CD14-positive monocyte (primary cell): ENCODE measurements at places on chromosomes 5 and 9. TPM values are rescaled to one million over a fixed set of nuclear protein-coding genes. Genes with fewer than 3 reads are reported as not detected.

- no peak for DNase-seq
Observed at GRCh38 chr5:132099076-132099748, 25.6 kb downstream of the CSF2 start.

The LRRC19 gene
- not detected for polyA plus RNA-seq

The IL33 gene
- polyA plus RNA-seq, result not detected

The ZNF462 gene
- not detected for polyA plus RNA-seq

The WDR31 gene
- 0.04 and 0.05 TPM in 2 replicates for polyA plus RNA-seq

GRCh38 chr5:124951661-124952060 lies 205.2 kb upstream of the ZNF608 start:
- DNase-seq, result no peak

The ACTBL2 gene
- not detected in 2 replicates for polyA plus RNA-seq

DNA sequence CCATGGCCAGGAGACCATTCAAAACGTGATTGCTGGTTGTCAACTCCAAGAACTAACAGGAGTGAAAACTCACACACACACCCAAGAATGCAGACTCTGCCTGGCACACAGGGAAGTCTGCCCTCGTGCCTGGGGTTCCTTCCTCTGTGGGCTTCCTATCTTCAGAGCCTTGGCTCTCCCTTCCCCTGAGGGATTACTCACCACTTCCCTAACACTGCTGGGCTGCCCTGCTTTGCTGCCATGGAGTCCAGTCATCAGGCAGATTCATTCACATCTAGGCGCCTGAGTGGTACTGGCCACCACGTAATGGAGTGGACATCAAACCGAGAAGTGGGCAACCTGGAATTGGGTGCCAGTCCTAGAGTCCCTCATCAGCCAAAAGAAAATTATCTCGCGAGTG lies 76.4 kb upstream of the PRSS3 start:
- peak; percentile 91 for DNase-seq

The PCDHGB6 gene
- not detected for polyA plus RNA-seq

DNA sequence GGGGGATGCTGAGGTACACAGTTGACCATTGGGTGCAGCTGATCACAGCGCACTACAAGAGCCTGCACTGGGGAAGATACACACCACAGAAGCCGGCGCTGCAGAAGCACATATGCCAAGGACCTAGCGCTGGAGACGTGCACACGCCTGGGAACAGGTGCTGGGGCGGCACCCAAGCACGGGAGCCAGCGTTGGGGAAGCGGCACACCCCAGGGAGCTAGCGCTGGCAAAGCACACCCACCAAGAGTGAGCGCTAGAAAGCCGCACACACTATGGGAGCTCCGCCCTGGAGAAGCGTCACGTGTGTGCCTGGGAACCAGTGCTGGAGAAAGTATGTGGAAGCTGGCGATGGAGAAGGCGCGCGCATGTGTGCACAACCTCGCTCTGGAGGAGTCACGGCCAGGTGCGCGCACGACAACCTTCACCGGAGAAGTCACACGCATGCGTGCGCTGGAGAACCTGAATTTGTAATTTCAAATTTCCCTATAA lies 4.5 kb downstream of the FANCC start:
- no peak for DNase-seq

- peak; percentile 93 for DNase-seq
Observed at GRCh38 chr9:99433555-99433954, 211.5 kb downstream of the SEC61B start.

DNA sequence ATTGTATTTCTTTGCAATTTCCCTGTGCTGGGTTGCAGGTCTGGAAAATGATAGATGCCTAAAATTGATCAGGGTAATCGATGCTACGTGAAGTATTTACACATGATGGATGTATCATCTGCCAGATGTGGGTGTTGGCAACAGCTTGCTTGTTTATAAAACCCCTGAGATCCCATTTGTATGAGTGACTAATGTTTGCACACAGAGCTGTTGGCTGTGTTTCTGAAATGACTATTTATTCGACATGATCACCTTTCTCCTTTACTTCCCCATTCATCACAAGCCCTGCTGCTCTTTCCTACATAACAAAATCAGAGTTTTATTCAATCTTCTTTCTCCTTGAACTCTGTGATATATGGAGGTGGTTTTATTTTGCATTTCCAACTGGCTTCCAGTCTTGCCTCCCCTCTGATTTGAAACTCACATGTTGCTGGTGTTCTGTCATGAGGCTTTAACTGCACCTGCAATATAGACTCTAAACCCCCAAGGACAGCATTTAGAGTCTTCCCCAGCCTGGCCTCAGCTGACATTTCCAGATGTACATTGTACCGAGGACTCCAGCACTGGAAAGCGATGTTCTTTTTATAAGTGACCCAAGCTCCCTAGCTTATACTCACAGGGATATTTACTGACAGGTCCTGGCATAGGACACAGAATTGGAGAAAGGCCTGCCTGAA lies 50.7 kb upstream of the SHB start:
- no peak for DNase-seq

The FOXD4L6 gene
- polyA plus RNA-seq, result not detected

GRCh38 chr5:180670586-180671359 lies 21.4 kb upstream of the FLT4 start:
- DNase-seq, result peak; percentile 3

DNA sequence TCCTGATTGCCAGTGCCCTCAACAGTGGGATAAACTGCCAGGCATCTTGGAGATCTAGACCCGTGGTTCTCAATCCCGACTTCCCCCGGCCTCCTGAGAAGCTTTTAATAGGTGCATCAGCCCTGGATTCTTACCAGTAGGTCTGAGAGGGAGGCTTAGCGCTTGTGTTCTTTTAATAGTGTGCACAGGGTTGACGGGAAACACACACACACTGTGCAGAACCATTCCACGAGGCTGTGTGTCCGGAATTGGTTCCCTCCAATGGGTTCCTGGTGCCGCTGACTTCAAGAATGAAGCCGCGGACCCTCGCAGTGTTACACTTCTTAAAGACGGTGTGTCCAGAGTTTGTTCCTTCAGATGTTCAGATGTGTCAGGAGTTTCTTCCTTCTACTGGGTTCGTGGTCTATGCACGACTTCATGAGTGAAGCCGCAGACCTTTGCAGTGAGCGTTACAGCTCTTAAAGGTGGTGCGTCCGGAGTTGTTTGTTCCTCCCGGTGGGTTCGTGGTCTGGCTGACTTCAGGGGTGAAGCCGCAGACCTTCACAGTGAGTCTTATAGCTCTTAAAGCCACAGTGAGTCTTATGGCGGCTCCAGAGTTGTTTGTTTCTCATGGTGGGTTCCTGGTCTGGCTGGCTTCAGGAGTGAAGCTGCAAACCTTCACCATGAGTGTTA lies 46.6 kb upstream of the PRSS3 start:
- no peak for DNase-seq

The C1QTNF2 gene
- not detected in 2 replicates for polyA plus RNA-seq

DNA sequence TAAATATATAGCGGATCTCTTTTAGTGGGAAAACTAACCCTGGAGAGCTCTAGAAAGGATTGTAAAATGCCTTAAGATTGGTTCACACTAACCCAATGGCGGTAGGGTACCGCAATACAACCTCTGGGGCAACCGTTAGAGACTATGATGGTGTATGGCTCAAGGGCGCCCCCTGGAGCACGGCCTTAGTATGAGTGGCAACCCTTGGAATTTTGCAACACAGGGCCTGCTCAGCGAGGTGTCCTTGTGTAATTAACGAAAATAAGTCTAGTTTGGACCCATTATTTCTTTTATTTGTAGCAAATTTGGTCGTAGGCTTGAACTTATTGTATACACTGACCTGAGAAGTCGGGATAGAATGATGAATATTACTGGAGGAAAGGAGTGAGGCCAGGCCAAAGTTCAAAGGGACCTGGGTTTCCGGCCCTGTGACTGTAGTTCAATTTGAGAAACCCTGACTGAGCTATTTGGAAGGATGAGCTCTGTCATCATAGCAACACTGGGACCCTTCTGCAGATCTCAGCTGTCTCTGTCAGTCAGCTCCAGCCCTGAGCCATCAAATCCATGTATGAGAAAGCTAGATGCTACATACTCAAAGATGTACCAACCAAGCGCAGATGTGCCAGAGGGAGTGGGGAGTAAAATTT lies 54.8 kb downstream of the CAMK4 start:
- DNase-seq, result no peak

GRCh38 chr9:131206495-131206894 lies 69.8 kb downstream of the FAM78A start:
- no peak for DNase-seq

DNA sequence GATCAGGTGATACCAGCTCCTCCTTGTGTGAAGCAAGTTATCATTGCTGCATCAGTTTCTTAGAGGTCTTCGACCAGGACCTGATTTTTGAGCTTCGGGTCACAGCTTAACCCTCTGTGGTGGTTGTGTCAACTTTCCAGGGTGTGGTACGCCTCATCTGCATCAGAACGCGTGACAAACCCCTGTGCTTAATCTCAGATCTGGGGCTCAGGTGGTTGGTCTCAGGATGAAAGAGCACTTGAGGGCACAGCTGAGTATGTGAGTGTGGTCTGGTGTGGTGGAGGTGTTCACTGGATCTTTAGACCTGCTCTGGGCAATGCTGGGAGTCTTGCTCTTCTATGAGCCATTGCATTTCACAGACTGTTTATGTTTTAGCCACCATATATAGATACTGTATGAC lies 64.1 kb downstream of the OSTF1 start:
- no peak for DNase-seq

- peak; percentile 19 for DNase-seq
Observed at GRCh38 chr5:54309691-54310432, 511 bp downstream of the ARL15 start.

The MTREX gene
- polyA plus RNA-seq, result 3.0 and 10.2 TPM in 2 replicates

The SCGB3A2 gene
- 1.3 and 1.4 TPM in 2 replicates for polyA plus RNA-seq

DNA sequence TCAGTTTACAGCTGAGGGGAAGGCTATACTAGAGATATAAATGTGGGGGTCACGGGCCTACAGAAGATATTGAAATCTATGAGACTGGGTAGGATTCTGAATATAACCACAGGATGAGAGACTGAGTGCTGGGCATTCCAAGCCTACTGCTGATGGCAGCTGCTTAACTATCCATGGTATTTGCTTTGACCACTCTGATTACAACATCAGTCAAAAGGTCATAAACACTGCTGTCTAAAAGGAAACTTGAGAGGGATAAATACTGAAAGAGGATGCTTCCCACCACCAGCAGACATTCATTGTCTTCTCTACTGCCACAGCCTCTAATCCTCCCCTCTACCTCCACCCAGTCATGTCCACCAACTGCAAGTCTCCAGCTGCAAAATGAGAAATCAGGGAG lies 3.8 kb downstream of the ZNF622 start:
- DNase-seq, result no peak

DNA sequence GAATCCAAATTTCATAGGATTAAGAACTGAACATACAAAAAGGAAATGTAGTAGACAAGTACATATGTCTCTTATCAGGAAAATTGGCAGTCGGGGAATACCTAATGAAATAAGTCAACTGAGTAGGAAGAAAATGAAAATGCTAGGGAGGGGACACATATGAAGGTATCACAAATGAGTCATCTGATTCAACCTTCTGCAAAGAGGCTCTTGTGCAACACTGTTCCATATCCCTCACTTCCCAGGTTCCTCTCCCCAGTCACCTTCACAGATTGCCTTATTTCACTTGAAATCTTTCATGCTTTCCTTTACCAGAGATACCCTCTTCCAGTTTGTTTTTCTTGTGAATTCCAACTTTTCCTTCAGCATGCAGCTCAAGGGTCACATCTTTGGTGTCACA lies 139.0 kb downstream of the RFX3 start:
- no peak for DNase-seq

- DNase-seq, result no peak
Observed at GRCh38 chr9:79465156-79465555, 106.6 kb upstream of the TLE4 start.

DNA sequence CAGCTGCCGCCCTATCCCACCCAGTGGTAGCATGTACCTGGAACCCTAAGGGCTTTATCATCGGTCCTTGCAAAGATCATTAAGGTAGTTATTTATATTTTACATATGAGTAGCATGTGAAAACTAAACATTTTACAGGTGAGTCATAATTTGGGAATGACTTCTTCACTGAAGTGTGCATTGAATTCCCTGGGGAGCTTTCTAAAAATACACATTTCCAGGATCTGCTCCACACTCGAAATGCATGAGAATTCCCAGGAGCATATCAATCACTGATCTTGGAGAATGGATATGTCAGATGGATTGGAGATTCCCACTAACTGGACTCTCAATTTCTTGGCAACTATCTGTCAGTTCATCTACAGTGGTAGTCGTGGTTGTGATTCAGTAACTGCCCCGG lies 717.5 kb downstream of the IRX1 start:
- DNase-seq, result no peak

- DNase-seq, result no peak
Observed at GRCh38 chr9:84667571-84668195, 1.8 kb upstream of the NTRK2 start.

- DNase-seq, result no peak
Observed at GRCh38 chr5:9540791-9541190, 5.1 kb downstream of the SEMA5A start.

The FGF10 gene
- not detected for polyA plus RNA-seq

The TRIP13 gene
- not detected for polyA plus RNA-seq

The FAM240B gene
- polyA plus RNA-seq, result not detected

- DNase-seq, result no peak
Observed at GRCh38 chr5:111245654-111246053, 21.5 kb downstream of the CAMK4 start.

DNA sequence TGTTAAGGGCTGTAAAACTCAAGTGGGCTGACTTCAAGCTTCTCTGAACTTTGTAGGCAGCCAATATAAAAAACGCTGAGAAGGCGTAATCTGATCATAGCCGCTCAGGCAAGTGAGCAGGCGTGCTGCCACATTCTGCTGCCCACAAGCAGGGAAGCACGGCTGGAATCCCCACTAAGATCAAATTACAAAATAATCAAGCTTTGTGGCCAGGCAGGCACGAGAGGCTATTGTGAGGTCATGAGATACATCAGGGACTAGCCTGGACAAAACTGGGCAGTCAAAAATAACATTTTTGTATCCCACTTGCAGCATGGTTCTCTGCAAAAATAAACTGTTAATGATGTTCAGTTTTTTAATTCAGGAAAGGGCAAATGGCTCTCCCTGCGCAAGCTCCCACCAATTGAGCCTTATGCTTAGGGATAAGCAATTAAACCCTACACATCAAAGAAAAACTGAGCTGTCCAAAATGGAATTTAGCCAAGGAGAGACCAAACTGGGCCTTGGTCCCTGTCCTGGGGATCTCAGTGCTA lies 64.0 kb downstream of the POU5F2 start:
- no peak for DNase-seq

DNA sequence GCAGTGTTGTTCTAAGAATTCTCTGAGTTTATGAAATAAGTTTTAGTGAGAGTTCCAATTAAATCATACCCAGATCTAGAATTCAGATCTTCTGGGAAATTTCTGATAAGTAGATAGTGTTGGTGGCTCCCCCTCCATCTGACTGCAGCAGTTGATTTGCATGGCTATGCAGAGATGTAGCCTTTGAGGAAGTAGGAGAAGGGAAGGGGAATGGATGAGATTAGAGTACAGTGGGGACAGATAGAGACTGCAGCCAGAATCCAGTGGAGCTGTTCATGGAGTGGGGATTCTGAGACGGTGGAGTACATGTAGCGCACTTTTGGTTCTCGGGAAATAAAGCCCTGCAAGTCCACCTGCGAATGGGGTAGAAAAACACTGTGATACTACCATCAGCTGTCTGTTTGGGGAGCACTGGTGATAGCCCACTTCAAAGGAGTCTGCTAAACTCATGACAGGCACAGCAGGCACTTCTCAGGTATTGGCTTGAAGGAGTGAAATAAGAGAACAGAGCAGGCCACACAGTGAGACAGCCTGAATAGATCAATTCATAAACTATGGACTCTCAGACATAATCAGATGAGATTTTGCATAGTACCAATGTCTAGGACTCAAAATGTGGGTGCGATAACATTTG lies 96.8 kb downstream of the ALDH1A1 start:
- no peak for DNase-seq
